ENCODE measurements at places on chromosomes 2 and 18. TPM values are rescaled to one million over a fixed set of nuclear protein-coding genes. Genes with fewer than 3 reads are reported as not detected.

DNA sequence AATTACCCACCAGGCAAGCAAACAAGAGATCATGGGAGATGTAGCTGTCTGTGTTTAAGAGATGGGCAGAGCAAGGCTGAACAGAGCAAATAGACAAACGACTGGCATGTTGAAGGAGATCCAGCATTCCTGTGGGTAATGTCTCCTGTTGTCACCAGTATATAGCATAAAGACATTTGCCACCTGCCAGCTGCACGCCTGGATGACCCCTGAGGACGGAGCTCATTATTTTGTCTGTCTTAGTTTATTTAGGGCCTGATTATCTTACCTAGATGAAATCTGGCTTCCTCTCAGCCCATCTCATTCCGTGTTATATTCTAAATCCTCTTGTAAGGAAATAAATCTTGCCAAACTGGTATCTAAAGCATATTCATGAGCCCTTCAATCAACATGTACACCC is 510.3 kb upstream of the LINC00305 start:
- no peak for DNase-seq

The CRACDL gene
- not detected for total RNA-seq

The CXCR4 gene
- not detected for total RNA-seq

The LIPG gene
- total RNA-seq, result 0.86 TPM

The GPR45 gene
- total RNA-seq, result not detected

GRCh38 chr2:137202318-137202717 is 437.0 kb downstream of the THSD7B start:
- DNase-seq, result no peak

DNA sequence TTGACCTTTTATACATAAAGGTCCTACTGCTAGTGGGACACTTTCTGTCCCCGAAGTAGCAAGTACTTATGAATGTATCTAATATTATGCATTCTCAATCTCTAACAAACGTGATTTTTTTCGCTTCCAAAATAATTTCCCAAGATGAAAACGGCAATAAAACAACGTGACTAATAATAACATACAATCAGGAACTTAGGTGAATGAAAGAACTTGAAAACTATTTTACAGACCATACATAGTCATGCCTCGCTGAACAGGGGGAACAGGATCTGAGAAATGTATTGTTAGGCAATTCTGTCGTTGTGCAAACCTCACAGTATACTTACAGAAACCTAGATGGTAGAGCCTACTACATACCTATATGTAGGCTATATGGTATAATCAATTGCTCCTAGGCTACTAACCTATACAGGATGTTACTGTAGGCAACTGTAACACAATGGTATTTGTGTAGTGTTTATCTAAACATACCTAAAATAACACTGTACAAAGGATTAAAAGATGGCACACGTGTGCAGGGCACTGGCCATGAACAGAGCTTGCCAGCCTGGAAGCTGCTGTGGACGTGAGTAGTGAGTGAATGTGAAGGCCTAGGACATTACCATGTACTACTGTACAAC is 2.5 kb downstream of the RTN4 start:
- DNase-seq, result peak; percentile 50

DNA sequence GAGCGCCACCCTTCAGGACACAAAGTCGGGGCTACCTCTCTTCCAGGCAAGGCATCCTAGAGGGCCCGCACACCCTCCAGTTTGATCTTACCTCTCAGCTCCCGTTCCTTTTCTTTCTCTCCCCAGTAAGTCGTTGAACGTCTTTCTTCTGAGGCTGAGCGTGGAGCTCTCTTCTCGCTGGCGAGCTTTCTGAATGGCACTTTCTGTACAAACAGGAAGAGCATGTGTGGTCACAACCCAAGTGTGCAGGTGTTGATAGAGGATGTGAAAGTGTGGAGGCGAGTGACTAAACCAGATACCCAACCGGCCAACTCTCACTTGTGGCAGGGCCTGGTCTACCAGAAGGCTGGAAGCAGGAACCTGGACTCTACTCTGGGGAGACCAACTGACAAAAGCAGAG is at the start of gene AFF3:
Gene AFF3 (minus strand): TSS at position 198 of the 400 bp plus-strand sequence. CDS start 38,136 bp downstream, outside the sequence.
- DNase-seq, result no peak

DNA sequence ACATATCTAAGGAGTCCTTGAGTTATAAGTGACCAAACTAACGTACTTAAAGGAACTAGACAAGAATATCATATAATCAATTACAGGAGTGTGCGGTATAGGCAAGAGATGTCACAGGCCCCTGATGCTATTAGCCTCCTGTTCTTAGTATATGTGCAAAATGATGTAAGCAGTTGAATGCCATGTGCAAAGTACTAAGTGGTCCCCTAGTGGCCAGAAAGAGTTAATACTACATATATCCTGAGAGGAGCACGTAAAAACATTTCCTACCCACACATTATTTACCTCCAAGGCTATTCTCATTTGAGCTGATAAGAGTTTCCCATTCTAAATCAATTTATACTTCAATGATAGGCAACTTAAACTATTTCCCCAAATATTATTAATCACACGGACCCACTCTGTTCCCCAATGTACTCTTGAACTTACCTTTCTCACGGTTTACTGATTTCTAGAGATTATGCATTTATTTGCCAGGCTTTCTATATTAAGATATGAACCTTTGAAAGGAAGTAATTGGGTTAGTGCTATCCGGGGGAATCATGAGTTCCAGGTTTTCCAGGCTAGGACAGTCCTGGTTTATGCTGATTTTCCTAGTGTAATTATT is 158.0 kb upstream of the KLHL14 start:
- DNase-seq, result peak; percentile 36

The VIT gene
- total RNA-seq, result not detected

The CUL3 gene
- 82.5 TPM for total RNA-seq

Measured in fibroblast of villous mesenchyme (primary cell).